Thyroid gland (tissue), 4 donors: ENCODE measurements at places on chromosomes 12 and 14. TPM values are rescaled to one million over a fixed set of nuclear protein-coding genes. Genes with fewer than 3 reads are reported as not detected.

TSHR gene
- total RNA-seq = 551 TPM

TPH2 gene
- total RNA-seq = not detected

MYL6B gene
- 36.8 TPM for total RNA-seq

C3AR1 gene
- total RNA-seq = 4.4 TPM

CFAP54 gene
- 3.4 TPM for total RNA-seq

GRCh38 chr12:52119398-52120254 is 40.1 kb downstream of the SMIM41 start:
- H3K27me3 ChIP-seq = no peaks in the 10 kb centered on the region
- DNase-seq = peak; percentile 97
- peaks cover 22% of the 10 kb centered on the region for H3K4me1 ChIP-seq
- peak overlapping the region; percentile 87 for H3K27ac ChIP-seq
- no peaks in the 10 kb centered on the region for H3K36me3 ChIP-seq

- no peaks in the 10 kb centered on the region for H3K36me3 ChIP-seq
- no peaks in the 10 kb centered on the region for H3K27me3 ChIP-seq
- DNase-seq = no peak
- H3K4me3 ChIP-seq = no peak overlapping the region
- no peak overlapping the region for H3K27ac ChIP-seq
- H3K4me1 ChIP-seq = no peaks in the 10 kb centered on the region
These were observed 21.7 kb upstream of the HELB start for GRCh38 chr12:66280561-66280960.

DNA sequence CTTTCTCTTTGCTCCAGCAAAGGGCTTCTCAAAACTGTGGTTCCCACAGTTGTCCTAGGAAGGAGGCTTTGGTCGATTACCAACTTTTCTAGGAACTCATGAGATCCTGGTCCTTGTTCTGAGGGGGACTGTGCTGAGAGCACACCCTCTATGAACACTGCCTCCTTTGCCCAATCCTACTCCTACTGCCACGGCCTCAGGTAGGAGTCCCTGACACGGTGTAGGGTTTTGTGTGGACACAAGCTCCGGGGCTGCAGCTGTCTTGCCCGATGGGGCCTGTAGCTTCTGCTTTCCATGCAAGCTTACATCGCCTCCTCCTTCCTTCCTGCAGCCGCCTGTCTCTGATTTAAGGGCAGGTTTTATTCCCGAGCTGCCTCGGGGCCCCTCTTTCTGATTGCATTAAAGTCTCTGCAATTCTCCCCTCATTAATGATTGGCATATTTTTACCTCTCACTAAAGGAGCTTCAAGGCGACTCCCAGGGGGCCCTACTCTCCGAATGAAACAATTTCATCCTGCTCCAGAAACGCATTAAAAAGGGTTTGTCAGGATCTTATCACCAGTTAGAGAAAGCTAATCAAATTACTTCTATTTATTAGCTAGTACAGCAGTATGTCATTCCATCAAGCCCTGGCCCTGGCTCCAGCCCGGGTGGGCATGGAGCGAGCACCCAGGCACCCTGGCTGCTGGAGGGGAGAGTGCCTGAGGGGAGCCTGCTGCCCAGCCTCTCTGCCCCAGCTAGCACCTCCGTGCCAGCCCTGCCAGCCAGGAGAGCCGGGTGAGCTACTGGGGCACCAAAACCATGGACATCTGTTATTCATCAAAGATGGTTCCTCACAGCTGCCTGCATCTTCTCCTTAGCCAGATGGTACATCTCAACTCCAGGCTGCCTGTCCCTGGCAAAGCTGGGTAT is 38.0 kb upstream of the ESRRB start:
- H3K4me3 ChIP-seq = no peak overlapping the region
- DNase-seq = no peak
- H3K36me3 ChIP-seq = no peaks in the 10 kb centered on the region
- no peaks in the 10 kb centered on the region for H3K4me1 ChIP-seq

- H3K4me1 ChIP-seq = no peaks in the 10 kb centered on the region
- H3K27ac ChIP-seq = no peak overlapping the region
- no peak for DNase-seq
- H3K4me3 ChIP-seq = no peak overlapping the region
- H3K27me3 ChIP-seq = no peaks in the 10 kb centered on the region
- no peaks in the 10 kb centered on the region for H3K36me3 ChIP-seq
These were observed 94.2 kb upstream of the CNTN1 start for GRCh38 chr12:40598073-40598472.

GRCh38 chr12:116015525-116015924 is 262.0 kb downstream of the MED13L start:
- no peaks in the 10 kb centered on the region for H3K4me1 ChIP-seq
- H3K27ac ChIP-seq = no peak overlapping the region
- H3K27me3 ChIP-seq = no peaks in the 10 kb centered on the region
- H3K36me3 ChIP-seq = peaks cover 13% of the 10 kb centered on the region

DNA sequence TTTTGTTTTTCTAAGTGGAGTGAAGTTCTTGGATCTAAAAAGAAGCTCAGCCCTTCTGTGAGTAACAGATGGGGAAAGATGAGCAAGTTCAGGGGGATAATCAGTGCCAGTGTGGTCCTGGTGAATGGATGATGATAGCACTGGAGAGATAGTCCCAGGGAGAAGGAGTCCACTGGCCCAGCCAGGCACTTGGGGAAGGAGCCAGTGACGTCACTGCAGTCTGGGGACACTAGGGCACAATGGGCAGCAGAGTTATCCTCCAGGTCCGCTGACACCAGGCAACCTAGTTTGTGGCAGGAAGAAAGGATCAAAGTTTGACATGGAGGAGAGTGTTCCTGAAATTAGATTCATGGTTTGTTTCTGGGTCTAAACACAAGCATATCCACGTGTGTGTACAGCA is 101.5 kb downstream of the NTF3 start:
- no peak overlapping the region for H3K27ac ChIP-seq
- no peaks in the 10 kb centered on the region for H3K36me3 ChIP-seq
- no peak for DNase-seq
- H3K4me1 ChIP-seq = no peaks in the 10 kb centered on the region
- H3K4me3 ChIP-seq = no peak overlapping the region

DNA sequence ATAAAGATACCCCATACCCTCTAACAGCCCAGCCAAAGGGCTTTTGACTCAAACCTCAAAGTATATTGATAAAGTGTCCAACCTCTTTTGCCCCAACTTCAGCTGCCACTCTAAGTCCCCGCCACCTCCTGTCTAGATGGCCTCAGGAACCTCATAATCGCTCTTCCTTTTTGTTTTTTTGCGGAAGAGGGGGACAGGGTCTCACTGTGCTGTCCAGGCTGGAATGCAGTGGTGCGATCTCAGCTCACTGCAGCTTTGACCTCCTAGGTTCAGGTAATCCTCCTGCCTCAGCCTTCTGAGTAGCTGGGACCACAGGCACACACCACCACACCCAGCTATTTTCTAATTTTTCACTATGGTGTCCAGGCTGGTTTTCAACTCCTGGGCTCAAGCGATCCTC is 60.3 kb downstream of the STX2 start:
- H3K27me3 ChIP-seq = no peaks in the 10 kb centered on the region
- no peak overlapping the region for H3K4me3 ChIP-seq
- H3K36me3 ChIP-seq = peaks cover 4% of the 10 kb centered on the region
- no peak overlapping the region for H3K27ac ChIP-seq

DNA sequence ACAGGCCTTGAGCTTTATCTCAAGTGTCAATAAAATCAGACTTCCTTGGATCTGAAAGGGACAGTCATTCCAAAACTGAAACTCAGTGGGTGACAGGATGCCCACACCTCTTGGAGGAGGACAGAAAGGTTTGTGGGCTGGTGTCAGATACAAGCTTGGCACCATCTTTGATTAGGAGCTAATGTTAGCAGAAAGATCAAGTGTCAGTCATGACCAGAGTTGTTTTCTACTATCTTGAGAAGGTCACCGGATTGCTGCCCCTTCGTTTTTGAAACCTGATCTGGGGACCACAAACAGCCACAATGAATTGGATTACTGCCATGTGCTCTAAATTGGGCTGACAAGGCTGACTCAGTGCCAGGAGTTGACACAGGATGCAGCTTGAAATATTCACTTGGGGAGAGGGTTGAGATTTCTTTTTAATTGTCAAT is 88.3 kb downstream of the OTOGL start:
- no peak overlapping the region for H3K4me3 ChIP-seq
- H3K36me3 ChIP-seq = no peaks in the 10 kb centered on the region
- no peaks in the 10 kb centered on the region for H3K27me3 ChIP-seq
- peak overlapping the region; percentile 59 for H3K27ac ChIP-seq
- peaks cover 4% of the 10 kb centered on the region for H3K4me1 ChIP-seq

- no peak overlapping the region for H3K4me3 ChIP-seq
- H3K36me3 ChIP-seq = no peaks in the 10 kb centered on the region
- DNase-seq = no peak
- no peaks in the 10 kb centered on the region for H3K27me3 ChIP-seq
- H3K4me1 ChIP-seq = peaks cover 4% of the 10 kb centered on the region
These were observed 25.1 kb upstream of the VSX2 start for GRCh38 chr14:74213907-74214803.

DNA sequence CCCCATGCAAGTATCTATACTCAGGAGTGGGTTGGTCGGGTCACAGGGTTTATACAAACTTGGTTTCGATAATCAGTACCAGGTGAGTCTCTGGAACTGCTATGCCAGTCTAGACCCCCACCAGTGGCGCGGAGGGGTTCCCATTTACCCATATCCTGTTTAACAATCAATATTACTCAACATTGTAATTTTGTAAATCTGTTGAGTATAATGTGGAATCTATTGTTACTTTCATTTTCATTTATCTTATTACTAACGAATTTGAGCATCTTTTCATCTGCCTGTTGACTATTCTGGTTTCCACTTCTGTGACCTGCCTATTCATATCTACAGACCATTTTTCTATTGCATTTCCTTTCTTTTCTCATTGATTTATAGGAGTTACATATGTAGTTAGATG is 275.2 kb upstream of the CRY1 start:
- no peak overlapping the region for H3K4me3 ChIP-seq
- DNase-seq = no peak
- no peaks in the 10 kb centered on the region for H3K4me1 ChIP-seq
- no peaks in the 10 kb centered on the region for H3K27me3 ChIP-seq
- no peak overlapping the region for H3K27ac ChIP-seq

DNA sequence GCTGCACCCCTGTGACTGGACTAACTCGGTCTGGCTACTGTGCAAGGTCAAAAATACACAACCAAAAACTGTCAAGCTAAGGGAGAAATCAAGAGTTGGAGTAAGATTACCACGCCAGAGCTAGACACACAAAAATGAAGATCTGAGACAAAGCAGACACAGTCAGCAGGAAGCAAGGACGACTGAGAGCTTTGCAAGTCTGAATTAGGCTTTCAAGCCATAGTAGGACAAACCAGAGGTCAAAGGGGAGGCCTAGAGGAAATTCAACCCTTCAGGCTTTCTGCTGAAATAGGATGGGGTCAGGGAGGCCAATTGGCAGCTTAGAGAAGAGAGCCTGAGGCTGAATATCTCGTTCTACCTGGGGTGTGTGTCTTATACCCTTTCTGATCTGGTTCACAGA is 117.3 kb downstream of the LLPH start:
- no peaks in the 10 kb centered on the region for H3K36me3 ChIP-seq
- H3K27me3 ChIP-seq = no peaks in the 10 kb centered on the region
- H3K4me3 ChIP-seq = no peak overlapping the region
- no peak overlapping the region for H3K27ac ChIP-seq
- no peaks in the 10 kb centered on the region for H3K4me1 ChIP-seq

- no peaks in the 10 kb centered on the region for H3K27me3 ChIP-seq
- DNase-seq = no peak
- H3K4me3 ChIP-seq = no peak overlapping the region
- H3K4me1 ChIP-seq = peaks cover 30% of the 10 kb centered on the region
These were observed 164.7 kb upstream of the PRMT8 start for GRCh38 chr12:3326156-3326849.

- no peak overlapping the region for H3K4me3 ChIP-seq
- no peak for DNase-seq
- no peaks in the 10 kb centered on the region for H3K27me3 ChIP-seq
- no peak overlapping the region for H3K27ac ChIP-seq
- no peaks in the 10 kb centered on the region for H3K36me3 ChIP-seq
These were observed 29.4 kb upstream of the CTDSP2 start for GRCh38 chr12:57875753-57876547.

DNA sequence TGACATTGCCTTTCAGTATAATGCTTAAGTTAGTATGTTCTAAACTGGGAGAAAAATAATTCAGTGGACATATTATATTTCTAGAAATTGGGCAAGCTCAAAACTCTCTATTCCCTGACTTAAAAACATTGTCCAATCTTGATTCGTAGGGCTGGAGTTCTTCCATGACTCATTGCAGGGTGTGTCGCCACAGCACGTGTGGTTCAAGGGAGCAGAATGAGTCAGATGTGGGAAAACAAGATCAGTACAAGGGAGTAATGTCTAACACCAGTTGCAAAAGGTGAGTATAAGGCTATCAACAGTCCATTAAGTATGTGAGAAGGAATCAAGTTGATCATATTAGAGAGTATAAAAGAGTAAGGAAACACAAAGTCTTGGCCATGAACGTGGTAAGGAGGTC is 887.0 kb downstream of the TMTC2 start:
- H3K27ac ChIP-seq = no peak overlapping the region
- H3K36me3 ChIP-seq = no peaks in the 10 kb centered on the region
- H3K27me3 ChIP-seq = no peaks in the 10 kb centered on the region

DNA sequence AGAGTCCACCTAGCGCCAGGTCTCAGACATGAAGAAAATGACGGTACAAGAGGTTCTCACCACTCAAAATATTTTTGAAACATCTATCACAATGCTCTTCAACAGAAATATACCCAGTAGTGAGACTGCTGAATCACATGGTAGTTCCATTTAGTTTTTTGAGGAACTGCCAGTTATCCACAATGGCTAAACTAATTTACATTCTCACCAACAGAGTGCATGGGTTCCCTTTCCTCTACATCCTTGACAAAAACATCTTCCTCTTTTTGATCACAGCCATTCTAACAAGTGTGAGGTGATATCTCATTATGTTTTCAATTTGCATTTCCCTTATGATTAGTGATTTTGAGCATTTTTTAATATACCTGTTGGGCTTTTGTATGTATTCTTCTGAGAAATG is 5.7 kb upstream of the GPR65 start:
- no peaks in the 10 kb centered on the region for H3K4me1 ChIP-seq
- H3K4me3 ChIP-seq = no peak overlapping the region
- no peak for DNase-seq
- H3K27me3 ChIP-seq = no peaks in the 10 kb centered on the region
- H3K36me3 ChIP-seq = no peaks in the 10 kb centered on the region

GRCh38 chr14:35390577-35391387 is 13.8 kb downstream of the NFKBIA start:
- DNase-seq = no peak
- H3K4me3 ChIP-seq = no peak overlapping the region
- no peak overlapping the region for H3K27ac ChIP-seq
- peaks cover 20% of the 10 kb centered on the region for H3K4me1 ChIP-seq
- H3K36me3 ChIP-seq = no peaks in the 10 kb centered on the region

DNA sequence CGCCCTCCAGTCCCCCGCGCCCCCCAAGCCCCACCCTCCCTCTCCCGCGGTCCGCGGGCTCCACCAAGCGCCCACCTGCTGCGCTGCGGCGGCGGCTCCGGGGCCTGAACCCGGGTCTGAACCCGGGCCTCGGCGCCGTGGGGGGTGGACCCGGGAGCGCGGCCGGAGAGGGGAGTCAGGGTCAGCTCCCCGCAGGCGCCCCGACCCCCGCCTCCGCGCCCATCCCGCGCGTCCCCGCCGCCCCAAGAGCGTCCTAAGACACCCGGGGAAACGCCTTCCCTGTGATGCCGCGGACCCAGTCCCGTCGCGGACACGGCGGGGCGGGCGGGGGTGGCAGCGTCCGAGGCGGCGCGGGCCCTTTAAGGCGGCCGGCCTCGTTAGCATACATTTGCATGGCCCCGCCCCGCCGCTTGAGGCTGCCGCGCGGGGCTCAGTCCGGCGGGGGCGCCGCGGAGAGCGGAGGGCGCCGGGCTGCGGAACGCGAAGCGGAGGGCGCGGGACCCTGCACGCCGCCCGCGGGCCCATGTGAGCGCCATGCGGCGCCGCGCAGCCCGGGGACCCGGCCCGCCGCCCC is at the start of gene MMP17:
TSS of gene MMP17 (plus strand) at position 433 of the 574 bp plus-strand sequence. CDS start at position 535, 102 bp downstream.
- H3K4me1 ChIP-seq = peaks cover 35% of the 10 kb centered on the region
- peak within 1 kb of the TSS; percentile 30 for H3K4me3 ChIP-seq
- H3K27me3 ChIP-seq = peaks cover 10% of the 10 kb centered on the region
- DNase-seq = peak; percentile 12
